ENCODE measurements at places on chromosomes 12 and 14.

DNA sequence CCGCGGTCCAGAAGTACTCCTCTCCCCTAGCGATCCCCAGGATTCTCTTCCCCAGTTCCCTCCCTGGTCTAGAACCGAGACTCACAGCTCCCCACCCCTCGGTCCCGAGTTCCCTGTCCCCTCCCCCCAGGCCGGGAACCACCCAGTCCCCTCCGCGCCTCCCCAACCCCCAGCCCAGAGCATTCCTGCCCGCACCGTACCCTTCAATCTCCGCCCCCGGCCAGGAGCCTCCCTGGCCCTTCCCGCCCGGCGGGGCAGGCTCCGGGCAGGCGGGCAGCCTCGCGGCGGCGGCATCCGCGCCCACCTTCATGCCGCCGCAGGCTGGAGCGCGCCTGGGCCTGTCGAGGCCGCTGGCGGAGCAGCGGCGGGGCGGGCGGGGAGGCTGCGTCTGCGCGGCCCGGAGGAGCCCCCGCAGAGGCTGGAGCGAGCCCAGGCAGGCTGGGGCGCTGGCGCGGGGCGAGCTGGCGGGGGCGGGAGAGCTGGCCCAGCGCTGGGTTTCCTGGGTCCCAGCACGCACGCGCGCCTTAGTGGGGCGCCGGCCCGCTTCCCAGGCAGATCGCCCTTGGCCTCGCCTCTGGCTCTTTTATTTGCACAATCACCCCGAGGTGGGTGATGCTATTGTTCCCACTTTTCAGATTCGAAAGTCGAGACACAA is 22.2 kb upstream of the GPR132 start:
- DNase-seq: no peak

DNA sequence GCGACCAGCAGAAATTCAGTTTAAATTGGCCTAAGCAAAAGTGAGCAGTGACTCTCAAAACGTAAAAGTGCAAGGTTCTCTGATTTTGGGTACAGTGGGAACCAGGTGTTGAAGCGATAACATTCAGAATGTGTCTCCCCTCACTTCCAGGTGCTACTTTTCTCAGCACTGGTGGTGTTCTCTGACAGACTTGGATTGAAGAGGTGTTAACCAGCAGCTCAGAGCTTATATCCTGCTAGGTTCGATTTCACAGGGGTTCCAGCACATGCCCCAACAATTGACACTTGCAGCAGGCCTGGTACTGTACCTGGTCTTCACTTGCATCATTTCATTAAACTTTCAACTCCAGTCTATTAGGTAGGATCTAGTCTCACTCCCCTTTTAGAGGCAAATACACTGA is 680.2 kb downstream of the VRK1 start:
- no peak for DNase-seq

GRCh38 chr14:61478971-61479473 is 157.6 kb downstream of the PRKCH start:
- DNase-seq: no peak

GRCh38 chr12:22407397-22407796 is 72.9 kb upstream of the ST8SIA1 start:
- no peak for DNase-seq

- no peak for DNase-seq
Measured at GRCh38 chr14:78610994-78611393, 440.8 kb downstream of the NRXN3 start.

GRCh38 chr14:70794294-70794693 is 15.0 kb downstream of the MAP3K9 start:
- no peak for DNase-seq

DNA sequence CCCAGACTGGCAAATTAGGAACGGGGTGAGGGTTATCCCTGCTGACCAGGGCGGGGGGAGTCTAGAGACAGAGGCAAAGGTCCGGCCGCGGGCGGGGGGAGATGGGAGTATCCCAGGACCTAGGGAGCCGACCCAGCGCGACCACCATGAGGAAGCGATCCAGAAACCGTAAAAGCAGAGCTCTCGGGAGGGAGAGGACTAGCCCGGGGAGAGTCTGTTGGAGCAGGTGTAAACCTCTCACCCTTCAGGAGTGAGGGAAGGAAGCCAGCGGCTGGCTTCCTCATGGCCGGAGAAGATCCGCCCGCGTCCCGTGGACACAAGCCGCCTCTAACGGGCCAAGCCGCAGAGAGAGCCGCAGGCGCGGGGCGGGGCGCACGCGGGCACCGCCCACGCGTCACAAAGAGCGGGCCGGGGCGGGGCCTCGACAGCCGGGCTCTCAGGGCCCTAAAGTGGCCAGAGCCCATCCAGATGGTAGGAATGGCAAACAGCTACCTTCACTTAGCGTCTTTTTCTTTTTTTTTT is at the start of gene ACRBP:
Gene ACRBP (minus strand): TSS at position 350 of the 522 bp plus-strand sequence. CDS start 66 bp downstream, at position 284.
- DNase-seq: no peak

GRCh38 chr12:108720757-108721514 is 10.4 kb downstream of the CORO1C start:
- no peak for DNase-seq

DNA sequence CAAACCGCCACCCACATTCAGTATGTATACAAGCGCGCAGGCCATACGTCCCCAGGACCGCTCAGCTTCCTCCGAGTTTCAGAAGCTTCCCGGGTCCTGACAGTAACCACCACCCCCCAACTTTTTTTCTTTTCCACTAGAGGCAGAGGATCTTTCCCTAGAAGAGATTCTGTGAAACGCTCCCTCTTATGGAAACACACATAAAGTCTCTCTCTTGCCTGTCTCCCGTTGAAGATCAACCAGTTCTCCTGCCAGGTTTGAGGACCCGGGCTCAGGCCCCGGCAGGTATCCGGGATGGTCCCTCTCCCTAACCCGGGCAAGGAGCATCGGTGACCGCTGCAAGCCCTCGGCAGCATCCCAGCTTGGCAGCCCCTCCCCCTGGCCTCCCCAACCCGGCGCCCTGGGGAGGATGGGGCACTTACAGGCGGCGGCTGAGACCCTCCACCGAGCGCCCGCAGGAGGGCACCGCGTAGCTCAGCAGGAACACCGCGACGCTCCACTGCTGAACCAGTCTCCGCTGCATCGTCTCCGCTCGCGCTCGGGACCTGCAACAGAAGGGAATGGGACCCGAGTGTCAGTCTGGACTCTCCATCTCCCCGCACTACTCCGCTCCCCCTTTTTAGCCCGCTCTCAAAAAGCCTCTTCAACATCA is 3.4 kb downstream of the PTHLH start:
- DNase-seq: no peak

- DNase-seq: no peak
Measured at GRCh38 chr12:67722296-67722695, 73.8 kb downstream of the DYRK2 start.

GRCh38 chr14:100114109-100114765 is 45.2 kb downstream of the DEGS2 start:
- DNase-seq: no peak

GRCh38 chr12:107748472-107748871 is 12.5 kb downstream of the PRDM4 start:
- DNase-seq: no peak

DNA sequence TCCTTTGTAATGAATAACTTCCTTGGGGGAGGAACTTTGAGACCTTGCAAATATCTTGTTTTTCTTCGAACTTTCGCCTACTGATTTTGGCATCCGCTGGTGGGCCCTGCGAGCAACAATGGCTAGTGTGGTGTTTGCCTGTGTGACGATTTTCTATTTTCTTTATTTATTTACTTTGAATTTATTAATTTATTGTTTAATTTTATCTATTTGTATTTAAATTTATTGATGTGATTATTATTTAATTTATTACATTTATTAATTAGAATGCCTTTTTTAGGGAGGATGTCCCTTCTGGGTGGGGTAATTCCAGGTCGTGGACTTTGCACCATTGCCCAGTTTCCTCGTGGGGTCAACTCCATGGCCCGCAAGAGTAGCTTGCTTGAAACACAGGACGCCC is 149.7 kb downstream of the ZNF664 start:
- no peak for DNase-seq

GRCh38 chr12:105993766-105994555 is 144.8 kb downstream of the NUAK1 start:
- DNase-seq: no peak

DNA sequence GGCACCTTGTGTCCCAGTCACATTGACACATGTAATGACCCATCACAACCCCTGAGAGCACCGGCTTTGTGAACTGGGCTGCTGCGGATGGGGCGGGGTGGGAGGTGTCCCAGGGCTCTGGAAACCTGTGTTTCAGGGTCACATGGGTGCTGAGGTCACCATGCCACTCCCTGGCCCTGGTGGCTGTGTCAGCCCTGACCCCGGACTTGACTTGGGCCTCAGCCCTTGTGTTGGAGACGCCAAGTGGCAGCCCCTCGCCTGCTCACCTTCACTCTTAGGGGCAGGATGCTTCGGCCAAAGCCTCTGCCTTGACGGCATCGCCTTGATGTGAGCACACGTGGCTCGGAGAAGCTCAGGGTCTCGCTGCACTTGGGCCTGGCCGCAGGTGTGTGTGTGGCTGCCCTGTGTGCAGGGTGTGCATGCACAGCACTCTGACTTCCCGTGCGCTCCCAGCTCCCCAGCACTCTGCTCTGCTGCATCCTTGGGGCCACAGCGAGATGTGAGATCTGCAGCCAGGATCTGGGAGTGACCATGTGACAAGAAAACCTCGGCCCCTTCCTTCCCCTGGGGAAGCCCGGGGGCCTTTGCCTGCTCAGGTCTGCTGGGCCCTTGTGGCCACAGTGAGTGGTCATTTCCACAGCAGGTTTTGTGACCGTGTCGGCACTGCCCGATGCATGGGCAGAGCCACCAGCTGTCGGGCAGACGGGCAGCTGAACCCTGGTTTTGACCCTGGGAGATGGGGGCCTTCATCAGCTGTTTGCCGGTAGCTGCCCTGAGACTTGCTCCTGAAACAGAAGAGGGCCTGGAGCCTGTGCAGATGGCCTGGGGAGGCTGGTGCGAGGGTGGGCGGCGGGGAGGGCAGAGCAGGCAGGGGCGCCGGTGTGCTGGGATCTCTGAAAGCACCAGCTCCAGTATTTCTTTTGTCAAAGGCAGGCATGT is 167.4 kb downstream of the KIF26A start:
- DNase-seq: no peak

DNA sequence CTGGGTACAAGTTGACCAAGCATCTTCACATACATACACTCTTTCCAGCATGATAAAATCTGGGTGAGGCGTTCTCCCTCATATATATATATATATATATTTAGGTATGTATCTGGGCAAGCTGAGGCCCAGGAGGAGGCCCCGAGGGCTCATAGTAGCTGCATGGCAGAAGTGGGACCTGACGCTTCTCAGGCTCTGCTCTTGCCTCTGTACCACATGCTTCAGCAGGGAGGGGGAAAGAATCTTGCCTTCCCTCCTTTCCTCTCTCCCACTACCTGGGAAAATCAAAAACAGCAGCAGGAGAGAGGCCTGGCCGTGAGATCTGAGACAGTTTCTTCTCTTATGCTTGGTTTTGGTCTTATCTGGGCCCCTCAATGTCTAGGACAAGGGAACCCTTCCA is 9.2 kb downstream of the PPP1R1A start:
- DNase-seq: no peak

DNA sequence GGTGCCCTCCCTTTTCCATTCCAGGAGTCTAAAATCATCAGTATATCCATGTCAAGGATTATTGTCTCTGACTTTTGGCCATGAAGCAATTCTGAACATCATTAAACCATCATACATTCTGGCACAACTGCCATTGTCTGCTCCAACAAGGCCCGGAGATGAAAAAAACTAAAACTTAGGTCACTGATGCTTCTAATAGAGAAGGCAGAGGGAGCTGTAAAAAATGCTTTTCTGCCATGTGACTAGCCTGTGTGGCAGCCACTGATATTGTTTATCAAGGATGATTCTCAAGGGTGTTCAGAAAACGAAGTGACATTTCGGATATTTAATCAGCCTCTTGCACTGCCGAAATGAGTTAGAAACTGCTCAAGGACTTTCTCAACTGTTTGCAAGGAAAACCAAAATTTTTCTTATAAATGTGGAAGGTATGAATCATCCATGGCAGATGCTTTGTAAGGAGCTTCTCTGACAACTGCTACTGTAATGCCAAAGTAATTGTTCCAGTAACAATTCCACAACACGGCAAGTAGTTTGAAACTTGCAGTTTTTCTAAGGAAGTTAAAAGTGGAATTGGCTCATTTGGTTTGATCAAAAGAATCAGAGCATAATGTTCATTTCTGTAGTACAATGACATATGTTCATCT is 1076.5 kb upstream of the FLRT2 start:
- DNase-seq: no peak

- DNase-seq: peak; percentile 32
Measured at GRCh38 chr12:117857632-117858612, 110.9 kb downstream of the KSR2 start.

- no peak for DNase-seq
Measured at GRCh38 chr12:125071456-125071855, 6.2 kb downstream of the AACS start.

- no peak for DNase-seq
Measured at GRCh38 chr14:89283327-89284060, 133.5 kb downstream of the FOXN3 start.

GRCh38 chr12:27575090-27575761 is 51.2 kb downstream of the PPFIBP1 start:
- no peak for DNase-seq

DNA sequence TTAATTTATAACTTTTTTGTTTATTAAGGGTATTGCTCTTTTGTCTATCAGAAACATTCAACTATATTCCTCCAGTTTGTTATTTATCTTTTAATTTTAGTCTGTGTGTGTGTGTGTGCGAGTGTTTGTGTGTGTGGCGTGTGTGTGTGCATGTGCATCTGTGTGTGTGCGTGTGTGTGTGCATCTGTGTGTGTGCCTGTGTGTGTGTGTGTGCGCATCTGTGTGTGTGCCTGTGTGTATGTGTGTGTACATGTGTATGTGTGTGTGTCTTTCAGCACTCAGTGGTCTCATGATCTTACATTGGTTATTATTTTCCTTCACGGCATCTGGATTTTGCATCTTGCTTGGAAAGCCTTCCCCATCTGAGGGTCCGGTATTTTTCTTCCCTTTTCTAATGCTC is 281.1 kb upstream of the RTL1 start:
- no peak for DNase-seq

GRCh38 chr14:61940666-61941420 is 178.6 kb downstream of the SNAPC1 start:
- DNase-seq: no peak

DNA sequence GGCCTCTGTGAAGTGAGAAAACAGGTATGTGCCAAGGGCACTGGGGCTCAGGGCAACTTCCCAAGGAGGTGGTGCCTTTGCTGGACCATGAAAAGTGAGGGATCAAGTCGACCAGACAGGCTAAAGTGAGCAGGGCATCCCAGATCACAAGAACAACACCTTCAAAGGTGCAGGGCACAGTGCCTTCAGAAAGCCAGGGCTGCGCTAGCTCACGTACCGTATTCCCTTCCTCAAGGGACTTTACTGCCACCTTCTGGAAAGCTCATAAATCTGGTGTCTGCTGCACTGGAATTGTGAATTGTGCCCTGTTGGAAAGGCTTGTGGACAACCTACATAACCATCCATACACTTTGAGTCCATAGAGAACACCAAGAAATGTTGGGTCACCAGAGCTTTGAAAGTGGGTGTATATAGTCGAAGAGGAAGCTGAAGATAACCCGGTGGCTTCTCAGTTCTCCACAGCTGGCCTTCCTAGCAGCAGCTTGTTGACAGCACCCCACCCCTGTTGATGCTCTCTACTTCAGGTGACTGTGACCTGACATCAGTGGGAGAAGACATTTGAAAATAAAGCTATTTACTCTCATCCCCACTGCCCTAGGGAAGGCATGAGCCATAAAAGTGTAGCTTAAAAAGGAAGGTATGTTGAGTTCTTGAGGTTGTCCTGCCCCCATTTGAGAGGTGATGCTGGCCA is 24.5 kb downstream of the FIGNL2 start:
- DNase-seq: peak; percentile 16

Data from activated CD4-positive, alpha-beta T cell treated with anti-CD3 and anti-CD28 coated beads, Interleukin-2, amount 50 U/mL, for 1 hour (primary cell).